H7 (cell line): ENCODE measurements at places on chromosomes 4 and X. TPM values are rescaled to one million over a fixed set of nuclear protein-coding genes. Genes with fewer than 3 reads are reported as not detected.
A peak's percentile ranks its signal among the peaks of the same experiment; 100 is the strongest.

- DNase-seq: peak; percentile 25
Observed at GRCh38 chr4:10072420-10073017, 44.1 kb downstream of the WDR1 start.

- DNase-seq: no peak
Observed at GRCh38 chrX:55815546-55815945, 98.0 kb downstream of the RRAGB start.

- no peak for DNase-seq
Observed at GRCh38 chr4:151035328-151035727, 20.2 kb upstream of the LRBA start.

- DNase-seq: no peak
Observed at GRCh38 chr4:182918791-182919302, 1.7 kb upstream of the DCTD start.

Gene TEX11
- 0.03 and 0.37 TPM in 2 replicates for total RNA-seq

Gene IQCM
- total RNA-seq: 0.17 and 0.18 TPM in 2 replicates
